ENCODE measurements at places on chromosomes 1 and 21. TPM values are rescaled to one million over a fixed set of nuclear protein-coding genes. Genes with fewer than 3 reads are reported as not detected.

The MAP10 gene
- 1.6 TPM for total RNA-seq

The GJB3 gene
- 1.7 TPM for total RNA-seq

The TEDDM1 gene
- total RNA-seq = not detected

The PDC gene
- total RNA-seq = not detected

The MFSD2A gene
- total RNA-seq = 7.5 TPM
